ENCODE measurements at places on chromosomes 13 and 19.

GRCh38 chr13:24865163-24865953, 101.4 kb downstream of the RNF17 start:
- no peak for DNase-seq

GRCh38 chr19:56252699-56253422, 19.7 kb upstream of the EDDM13 start:
- DNase-seq: peak; percentile 33

DNA sequence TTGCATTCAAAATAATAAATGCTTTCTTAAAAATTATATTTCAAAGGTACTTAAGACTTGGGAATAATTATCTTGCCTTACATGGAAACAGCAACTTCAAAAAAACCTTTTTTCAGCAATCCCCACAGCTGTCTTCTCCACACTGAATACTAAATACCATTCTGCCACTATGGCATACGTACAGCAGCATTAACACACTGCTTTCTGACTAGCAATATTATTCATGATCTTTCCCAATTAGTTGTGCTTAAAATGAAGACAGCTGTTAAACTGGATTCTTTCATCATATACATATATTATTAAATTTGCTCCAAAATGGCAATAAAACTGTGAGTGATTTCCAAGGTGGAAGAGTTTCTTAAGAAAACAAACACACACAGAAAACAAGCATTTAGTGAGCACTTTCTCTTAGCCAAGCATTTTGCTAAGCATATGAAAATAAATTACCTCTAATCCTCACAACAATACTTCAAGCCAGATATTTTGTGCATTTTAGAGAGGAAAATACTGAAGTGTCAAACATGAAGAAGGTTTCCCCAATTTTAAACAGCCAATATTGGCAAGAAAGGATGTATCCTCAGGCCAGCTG, 609.5 kb downstream of the SLITRK1 start:
- DNase-seq: no peak

- DNase-seq: no peak
Measured at GRCh38 chr13:68666774-68667397, 1436.8 kb upstream of the PCDH9 start.

DNA sequence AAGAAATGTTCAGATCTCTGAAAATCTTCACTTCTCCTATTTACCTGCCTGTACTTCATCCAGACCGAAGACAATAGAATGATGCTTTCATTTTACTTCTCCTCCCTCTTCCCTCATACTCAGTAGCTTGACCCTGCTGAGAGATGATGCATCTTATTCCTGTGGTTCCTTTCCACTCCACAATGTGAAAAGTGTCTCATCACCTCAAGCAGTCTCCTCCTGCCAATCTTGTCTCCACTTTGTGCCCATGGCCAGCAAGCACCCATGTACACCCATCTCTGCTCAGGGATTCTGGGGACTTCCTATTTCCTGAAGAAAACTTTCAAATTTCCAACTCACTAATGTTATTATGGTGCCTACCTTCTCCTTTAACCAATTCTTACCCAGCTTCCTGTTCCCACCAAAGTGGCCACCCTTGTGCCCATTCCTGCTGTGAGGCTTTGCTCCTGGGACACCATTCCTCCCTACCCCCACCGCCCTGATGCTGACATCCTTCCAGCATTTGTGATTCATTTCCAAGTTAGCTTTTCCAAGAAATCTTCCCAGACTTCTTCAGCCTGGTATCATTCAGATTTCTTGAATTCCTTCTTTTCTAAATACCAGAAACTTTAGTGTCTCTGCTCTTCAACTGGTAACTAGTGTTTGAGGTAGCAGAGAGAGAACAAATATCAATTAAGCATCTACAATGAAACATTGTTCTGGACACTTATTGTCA, 212.5 kb downstream of the POSTN start:
- no peak for DNase-seq

Measured in activated effector memory CD4-positive, alpha-beta T cell treated with Interleukin-2 at 50 U/mL for 16 hours (primary cell).